ENCODE measurements at places on chromosomes 2 and 18.
A peak's percentile ranks its signal among the peaks of the same experiment; 100 is the strongest.

GRCh38 chr18:76602191-76602590 lies 107.1 kb upstream of the ZNF516 start:
- no peak for DNase-seq

DNA sequence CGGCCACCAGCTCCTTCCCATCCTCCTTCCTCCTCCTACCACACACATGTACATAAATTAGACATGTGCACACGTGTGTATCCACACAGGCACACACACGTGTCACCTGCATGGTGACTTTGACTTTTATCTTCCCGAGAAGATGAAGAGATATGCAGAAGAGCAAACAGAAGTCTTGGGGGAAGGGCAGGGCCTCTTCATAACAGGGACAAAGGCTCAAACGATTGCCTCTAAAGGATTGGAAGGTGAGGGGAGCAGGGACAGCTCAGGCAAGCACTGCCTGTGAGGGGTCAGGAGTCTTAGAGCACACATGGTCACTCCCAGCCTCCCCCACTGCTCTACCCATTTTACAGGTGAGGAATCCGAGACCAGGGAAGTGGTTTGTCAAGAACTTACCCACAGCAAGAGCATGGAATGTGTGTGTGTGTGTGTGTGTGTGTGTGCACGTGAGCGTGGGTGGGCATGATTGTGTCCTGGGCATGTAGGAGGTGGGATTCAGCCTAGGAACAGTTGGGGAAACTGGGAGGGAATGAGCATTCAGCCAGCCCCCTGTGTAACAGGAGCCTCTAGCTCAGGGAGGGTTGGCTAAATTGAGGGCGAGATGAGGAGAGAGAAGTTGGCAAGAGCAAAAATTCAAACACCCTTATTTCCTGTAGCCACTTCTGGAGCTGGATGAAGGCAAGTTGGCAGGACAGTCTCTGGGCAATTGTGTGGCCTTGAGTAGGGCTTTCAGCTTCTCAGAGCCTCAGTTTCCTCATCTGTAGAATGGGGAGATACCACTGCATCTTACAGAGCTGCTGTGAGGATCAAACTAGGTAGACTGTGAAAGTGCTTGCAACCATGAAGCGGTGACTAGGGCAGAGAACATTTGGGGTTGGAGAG lies 24.2 kb downstream of the CIB4 start:
- no peak for DNase-seq

DNA sequence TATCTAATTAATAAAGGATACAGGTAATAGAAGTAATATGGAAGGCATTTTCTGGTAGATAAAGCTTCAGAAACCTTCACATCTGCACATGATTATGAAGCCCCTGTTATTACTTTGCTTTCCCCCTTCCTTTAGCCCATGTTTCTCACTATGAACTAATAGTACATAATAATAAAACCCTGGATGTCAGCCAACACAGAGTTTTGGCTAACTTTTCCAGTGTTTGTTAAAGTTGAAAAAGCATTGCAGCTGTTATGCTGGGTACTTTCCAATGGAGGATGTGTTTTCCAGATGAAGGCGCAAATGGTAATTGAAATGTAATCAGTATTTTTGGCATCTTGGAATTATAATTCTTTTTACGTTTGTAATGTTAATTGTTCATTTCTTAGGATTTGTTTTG lies 43.5 kb downstream of the SPTBN1 start:
- peak; percentile 69 for DNase-seq

DNA sequence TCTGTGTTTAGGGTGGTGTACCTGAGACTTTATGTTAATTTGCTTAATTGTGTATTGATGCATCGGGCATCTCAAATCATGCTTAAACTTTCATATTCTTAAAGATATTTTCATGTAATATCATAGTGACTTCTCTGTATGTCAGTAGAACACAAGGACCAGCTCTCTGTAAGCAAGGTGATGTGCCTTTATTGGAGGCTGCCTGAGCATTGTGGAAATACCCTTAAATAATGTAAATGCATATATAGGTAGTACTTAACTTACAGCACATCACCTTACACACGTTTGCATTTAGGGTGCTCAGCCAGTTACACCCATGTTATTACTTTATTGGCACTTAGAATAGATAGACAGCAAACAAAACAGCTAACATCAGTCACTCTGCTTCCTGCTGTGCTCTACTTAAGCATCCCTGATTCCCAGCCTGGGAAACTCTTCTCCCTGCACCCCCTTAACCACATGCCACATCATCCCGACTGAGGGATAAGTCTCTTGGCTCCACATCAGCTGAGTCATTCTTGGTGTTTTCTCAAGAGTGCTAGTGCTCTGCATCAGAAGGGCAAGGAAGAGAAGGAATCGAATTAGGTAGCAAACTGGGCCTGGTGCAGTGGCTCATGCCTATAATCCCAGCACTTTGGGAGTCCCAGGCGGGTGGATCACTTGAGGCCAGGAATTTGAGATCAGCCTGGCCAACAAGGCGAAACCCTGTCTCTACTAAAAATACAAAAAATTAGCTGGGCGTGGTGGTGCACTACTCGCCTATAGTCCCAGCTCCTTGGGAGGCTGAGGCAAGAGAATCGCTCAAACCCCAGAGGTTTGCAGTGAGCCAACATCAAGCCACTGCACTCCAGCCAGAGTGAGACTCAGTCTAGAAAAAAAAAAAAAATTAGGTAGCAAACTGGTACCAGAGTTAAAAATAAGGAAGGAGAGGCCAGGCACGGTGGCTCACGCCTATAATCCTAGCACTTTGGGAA lies 108.7 kb downstream of the MAP3K20 start:
- peak; percentile 99 for DNase-seq

DNA sequence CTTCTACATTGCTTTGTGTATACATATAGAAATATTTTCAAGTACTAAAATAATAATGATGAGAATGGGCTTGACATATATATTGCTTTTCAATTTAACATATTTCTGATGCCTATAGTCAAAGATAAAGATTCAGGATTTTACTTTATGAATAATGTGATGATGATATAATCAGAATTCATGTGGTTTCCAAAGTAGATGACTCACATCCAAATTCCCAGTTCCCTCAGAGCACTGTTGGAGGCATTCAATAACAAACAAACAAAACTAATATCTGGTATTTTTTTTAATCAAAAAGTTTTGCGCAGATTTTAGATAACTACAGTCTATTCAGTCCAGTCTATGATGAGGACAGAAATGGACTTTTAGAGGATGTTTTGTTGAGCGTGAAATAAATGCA lies 2094.5 kb upstream of the CELF4 start:
- DNase-seq: no peak

DNA sequence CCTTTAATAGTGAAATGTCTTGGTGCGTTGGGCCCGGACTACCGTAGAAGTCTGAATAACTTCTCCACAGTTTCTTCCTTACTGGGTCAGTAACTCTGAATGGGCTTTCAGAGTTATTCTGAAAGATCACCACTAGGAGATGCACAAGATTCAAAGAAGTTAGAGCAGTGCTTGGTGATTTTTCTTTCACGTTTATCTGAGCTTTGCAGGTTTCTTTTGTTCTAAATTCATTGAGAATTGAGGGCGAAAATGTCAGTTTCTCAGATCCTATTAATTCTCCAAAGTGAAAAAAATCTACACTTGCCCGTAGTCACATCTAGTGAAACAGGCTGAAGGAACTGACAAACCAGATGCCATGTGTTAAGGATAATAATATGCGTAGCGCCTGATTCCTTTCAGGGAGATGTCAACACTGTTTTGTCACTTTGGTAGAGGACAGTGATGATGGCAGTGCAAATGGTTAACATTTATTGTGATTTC lies 70.1 kb downstream of the QPCT start:
- DNase-seq: peak; percentile 83

- peak; percentile 15 for DNase-seq
Measured at GRCh38 chr18:10562773-10563160, 36.9 kb downstream of the NAPG start.

- no peak for DNase-seq
Measured at GRCh38 chr2:29589440-29590103, 331.8 kb downstream of the ALK start.

- DNase-seq: no peak
Measured at GRCh38 chr2:190519975-190520767, 14.4 kb downstream of the NEMP2 start.

DNA sequence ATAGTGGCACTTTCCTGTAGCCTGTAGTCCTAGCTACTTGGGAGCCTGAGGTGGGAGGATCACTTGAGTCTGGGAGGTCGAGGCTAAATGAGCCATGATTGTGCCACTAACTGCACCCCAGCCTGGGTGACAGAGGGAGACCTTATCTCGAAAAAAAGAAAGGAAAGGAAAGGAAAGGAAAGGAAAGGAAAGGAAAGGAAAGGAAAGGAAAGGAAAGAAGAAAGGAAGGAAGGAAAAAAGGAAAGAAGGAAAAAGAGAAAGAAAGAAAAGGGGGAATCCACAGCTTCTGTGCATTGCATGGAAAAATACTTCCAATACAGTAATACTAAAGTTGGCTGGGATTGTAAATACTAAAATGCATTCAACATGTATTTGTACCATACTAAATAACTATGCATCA lies 12.8 kb upstream of the PIK3C3 start:
- DNase-seq: no peak
